Fibroblast of skin of left quadriceps (primary cell): ENCODE measurements at places on chromosomes 5 and 9.
A peak's percentile ranks its signal among the peaks of the same experiment; 100 is the strongest.

DNA sequence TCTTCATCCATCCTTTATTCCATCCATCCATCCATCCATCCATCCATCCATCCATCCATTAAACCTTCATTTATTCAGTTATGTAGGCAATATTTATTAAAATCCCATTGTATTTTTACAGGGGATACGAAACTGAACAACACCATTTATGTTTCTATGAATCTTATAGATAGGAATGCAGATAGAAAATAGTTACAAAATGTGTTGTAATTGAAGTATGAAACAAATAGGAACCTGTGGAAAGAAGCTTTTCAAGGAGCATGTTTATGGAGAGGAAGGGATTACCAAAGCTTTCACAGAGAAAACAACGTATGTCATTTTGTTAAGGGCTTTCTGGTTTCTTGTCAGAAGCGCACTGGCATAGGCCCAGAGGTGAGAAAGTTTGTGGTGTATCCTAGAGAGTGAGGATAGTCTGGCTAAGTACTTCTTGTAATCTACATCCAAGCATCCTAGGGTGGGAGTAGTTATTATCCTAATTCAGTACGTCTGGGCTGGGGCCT, 184.0 kb downstream of the CNTLN start:
- DNase-seq: peak; percentile 17

DNA sequence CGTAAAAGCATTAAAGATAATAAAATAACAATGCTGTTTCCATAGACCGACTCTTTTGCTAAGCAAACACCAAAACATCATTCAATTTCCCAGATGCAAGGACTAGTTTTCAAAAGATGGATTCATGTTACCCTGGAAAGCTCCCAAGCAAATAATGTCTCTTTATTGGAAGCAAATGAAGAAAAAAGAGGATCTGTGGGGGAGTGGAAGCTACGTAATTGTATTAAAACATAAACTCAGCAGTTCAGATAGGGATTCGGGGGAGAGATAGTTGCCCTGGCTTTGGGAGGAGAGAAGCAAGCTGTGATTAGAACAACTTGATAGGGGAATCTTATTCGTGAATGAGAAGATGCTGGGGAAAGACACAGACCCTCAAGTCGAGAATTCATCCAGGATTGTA, 491.0 kb upstream of the CLINT1 start:
- DNase-seq: no peak

DNA sequence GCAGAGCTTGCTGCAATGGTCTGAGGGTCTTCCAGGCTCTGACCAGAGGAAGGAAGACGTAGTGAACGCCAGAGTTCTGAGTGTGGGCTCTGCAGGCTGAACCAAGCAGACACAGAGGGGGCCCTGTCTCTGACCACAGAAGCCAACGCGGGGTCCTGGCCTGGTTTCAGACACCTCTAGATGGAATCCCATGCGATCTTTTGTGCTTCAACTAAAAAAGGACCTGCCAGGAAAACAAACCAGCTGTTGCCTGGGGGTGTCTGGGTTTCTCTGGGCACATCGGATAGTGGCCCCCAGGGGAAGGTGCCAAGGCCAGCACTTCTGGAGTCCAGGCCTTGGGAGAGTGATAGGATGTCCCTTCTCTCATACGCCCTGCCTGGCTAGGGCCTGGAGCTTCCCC, 12.9 kb downstream of the PRDM12 start:
- DNase-seq: no peak

- DNase-seq: no peak
Measured at GRCh38 chr5:154498994-154499393, 21.0 kb upstream of the HAND1 start.

DNA sequence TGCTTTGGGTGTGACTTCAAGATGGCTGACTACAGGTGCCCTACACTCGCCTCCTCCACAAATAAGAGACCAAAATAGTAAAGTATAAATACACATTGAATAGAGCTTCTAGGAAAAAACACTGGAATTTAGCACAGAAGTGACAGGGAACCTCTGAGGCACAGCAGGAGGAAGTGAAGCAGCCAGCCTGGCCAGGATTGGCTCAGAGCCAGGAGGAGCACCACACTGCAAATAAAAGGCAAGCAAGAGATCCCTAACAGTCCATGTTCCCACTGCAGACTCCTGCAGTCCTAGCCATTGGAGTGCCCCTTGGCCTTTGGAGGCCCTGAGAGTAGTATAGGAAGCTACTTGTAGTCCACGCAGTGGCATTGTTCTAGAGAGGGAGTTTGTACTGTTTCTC, 186.7 kb upstream of the TLX3 start:
- no peak for DNase-seq

DNA sequence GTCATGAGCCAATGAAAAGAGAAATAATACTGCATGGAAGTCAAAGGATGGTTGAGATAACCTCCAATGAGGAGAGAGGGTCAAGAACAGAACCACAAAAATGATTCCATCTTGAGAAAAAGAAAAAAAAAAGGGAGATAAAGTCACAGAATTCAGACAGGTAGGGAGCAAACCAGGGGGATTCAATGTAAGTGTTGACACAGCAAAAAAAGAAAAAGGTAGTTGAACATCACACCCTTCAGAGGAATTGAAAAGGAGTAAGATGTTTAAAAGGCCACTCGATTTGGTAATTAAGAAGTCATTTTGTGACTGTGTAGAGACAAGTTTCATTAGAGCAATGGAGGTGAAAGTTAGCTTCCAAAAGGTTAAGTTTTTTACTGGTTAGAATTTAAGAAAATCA, 79.3 kb downstream of the ERP44 start:
- DNase-seq: no peak

DNA sequence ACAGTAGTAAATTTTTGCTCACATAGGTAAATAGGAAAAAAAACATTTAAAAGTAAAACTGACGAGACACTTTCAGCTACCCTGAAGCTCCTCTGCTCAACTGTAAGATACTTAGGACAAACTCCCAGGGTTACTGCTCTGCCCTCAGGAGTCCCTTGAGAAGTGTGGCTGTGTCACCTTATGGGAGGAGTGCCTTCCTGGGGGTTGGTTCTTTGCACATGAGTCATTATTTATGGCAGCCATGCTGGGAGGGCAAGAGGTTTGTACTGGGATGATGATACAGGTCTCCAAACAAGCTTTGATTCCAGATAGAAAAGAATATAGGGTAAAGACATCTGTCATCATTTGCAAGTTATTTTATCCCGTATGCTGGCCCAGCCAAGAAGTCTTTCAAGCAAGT, 45.9 kb downstream of the TTC1 start:
- DNase-seq: no peak

- DNase-seq: no peak
Measured at GRCh38 chr5:79418276-79418675, 95.7 kb downstream of the HOMER1 start.

- no peak for DNase-seq
Measured at GRCh38 chr5:158995694-158996173, 104.0 kb downstream of the EBF1 start.

- DNase-seq: no peak
Measured at GRCh38 chr5:65171645-65172044, 310.1 kb downstream of the ADAMTS6 start.

GRCh38 chr5:125848751-125849150, 574.5 kb upstream of the GRAMD2B start:
- DNase-seq: no peak

- DNase-seq: no peak
Measured at GRCh38 chr9:38358390-38359296, 33.9 kb upstream of the ALDH1B1 start.

- DNase-seq: no peak
Measured at GRCh38 chr9:36847781-36848673, 186.0 kb downstream of the PAX5 start.

- DNase-seq: peak; percentile 86
Measured at GRCh38 chr9:78866207-78867132, 569.5 kb downstream of the PSAT1 start.

DNA sequence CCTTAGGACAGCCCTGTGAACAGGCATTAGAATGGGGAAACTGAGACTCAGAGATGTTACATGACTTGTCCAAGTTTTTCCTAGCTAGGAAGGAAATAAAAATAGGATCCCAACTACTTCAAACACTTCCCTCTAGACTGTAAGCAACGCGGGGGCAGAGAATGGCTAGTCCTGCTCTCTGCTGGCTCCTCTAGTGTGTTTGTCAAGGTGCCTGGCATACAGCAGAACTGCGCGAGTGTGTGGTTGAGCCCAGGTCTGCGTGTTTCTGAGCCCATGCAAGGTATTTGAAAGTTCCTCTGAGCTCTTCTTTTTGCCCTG, 152.5 kb downstream of the MACROH2A1 start:
- no peak for DNase-seq

GRCh38 chr5:5246736-5247135, 106.6 kb downstream of the ADAMTS16 start:
- DNase-seq: no peak

DNA sequence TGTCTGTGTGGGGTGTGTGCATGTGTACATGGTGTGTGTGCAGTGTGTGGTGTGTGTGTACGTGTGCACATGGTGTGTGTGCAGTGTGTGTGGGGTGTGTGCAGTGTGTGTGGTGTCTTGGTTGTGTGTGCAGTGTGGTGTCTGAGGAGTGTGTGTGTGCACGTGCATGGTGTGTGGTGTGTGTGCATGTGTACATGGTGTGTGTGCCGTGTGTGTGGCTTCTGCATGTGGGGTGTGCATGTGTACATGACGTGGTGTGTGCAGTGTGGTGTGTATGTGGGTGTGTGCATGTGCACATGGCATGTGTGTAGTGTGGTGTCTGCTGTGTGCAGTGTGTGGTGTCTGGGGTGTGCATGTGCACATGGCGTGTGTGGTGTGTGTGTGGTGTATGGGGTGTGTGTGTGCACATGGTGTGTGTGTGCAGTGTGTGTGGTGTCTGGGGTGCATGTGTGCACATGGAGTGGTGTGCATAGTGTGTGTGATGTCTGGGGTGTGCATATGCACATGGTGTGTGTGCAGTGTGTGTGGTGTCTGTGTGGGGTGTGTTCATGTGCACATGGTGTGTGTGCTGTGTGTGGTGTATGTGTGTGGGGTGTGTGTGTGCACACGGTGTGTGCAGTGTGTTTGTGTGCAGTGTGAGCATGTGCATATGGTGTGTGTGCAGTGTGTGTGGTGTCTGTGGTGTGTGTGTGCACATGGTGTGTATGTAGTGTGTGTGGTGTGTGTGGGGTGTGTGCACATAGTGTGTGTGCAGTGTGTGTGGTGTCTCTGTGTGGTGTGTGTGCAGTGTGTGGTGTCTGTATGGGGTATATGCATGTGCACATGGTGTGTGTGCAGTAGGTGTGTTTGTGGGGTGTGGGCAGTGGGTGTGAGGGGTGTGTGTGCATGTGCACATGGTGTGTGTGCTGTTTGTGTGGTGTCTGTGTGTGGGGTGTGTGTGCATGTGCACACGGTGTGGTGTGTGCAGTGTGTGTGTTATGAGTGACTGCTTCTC, 40.6 kb upstream of the ZNG1F start:
- DNase-seq: no peak

GRCh38 chr9:131528186-131528585, 2.9 kb downstream of the UCK1 start:
- DNase-seq: no peak

DNA sequence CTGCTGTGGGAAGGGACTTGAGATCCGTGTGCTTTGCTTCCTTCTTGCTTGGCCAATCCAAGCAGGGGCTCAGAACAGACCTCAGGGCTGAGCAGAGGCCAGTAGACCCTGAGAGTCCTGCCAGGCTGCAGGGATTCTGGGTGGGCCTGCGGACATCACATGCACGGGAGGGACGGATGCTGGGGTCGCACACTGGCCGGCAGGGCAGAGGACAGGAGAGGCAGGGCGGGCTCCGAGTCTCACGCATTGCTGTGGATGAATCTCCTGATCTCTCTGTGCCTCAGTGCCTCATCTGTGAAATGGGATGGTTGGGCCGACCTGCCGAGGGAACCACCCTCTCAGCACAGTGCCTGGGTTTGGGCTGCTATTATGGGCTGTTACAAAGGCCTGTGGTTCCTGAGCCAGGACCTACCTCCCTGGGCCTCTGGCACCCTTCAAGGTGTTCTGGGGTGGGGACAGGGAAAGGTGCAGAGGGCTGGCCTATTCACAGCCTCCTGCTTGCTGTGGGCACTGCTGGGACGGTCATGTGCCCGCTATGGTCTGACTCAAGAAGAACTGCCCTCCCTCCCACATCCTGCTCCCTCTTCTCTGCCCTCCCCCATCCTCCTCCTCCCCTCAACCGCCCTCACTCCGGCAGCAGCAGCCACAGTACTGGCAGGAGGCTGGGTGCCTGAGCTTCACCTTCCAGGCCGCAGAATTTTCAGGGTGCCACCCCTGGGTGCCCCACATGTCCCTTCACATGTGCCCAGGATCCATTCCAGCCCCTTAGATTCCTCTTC, 43.3 kb downstream of the NCS1 start:
- DNase-seq: no peak

DNA sequence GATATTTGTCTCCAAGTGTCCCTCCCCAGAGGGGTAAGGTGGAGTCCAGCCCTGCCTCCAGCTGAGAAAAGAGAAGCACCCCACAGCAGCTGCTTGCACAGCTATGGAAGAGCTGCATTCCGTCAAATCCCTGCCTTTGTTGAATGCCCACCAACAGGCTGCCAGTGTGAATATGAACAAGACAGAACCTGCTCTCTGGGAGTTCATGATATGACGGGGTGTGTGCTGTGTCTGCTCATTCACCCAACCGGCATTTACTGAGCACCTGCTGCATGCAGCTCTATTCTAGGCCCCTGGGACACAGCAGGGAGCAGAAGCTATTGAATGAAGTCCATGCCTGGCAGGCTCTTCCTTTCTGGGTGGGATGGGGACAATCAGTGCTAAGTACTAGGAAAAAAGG, 238.8 kb downstream of the GADD45G start:
- no peak for DNase-seq

DNA sequence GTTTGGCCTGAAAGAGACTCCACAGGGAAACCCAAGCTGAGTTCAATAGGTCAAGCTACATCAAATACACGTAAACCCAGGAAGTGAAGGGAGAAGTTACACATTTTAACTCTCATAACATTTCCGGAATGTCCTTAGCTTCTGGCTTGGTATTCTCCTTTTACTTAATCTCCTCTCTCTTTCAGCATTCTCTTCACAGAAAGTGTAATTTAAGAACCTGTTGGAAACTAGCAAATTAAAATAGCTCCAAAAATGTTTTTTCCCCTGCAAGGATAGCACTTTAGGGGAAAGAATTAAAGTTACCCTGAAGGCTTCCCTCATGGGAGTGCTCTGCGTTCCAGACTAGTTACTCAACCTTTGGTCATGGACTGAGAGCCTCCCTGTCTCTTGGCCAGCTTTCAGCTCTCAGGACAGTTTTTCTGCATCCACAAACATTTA, 292.7 kb upstream of the TARS1 start:
- peak; percentile 72 for DNase-seq

DNA sequence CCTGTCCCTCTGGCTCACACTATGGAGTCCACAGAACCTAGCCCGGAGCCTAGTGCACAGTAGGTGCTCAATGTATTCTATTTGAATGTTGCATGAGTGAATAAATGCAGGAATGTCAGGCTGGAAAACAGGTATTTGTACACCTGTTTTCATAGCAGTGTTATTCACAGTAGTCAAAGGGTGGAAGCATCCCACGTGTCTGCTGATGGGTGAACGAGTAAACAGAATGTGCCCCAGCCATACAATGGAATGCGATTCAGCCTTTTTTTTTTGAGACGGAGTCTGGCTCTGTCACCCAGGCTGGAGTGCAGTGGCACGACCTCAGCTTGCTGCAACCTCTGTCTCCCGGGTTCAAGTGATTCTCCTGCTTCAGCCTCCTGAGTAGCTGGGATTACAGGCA, 31.5 kb upstream of the IER5L start:
- DNase-seq: no peak

GRCh38 chr5:9622971-9623421, 7.2 kb downstream of the TAS2R1 start:
- DNase-seq: peak; percentile 86
